Endothelial cell of umbilical vein (primary cell): ENCODE measurements at places on chromosomes 11 and 22. TPM values are rescaled to one million over a fixed set of nuclear protein-coding genes. Genes with fewer than 3 reads are reported as not detected.

DNA sequence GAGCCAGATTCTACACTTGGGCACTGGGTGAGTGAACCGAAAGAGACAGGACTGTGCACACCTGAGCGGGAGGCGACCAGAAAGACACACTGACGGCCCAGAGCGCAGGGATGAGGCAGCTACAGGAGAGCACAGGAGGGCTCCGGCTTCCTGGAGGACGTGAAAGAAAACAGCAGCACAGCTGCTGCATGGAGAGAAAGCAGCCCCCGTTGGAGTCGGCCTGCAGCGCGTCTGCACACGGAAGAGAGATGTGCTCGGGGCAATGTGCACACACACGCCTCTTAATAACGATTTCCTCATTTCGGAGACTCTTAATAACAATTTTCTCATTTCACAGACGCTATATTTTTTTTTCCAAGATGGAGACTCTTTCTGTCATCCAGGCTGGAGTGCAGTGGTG lies 160.4 kb downstream of the CTTN start:
- DNase-seq, result no peak

DNA sequence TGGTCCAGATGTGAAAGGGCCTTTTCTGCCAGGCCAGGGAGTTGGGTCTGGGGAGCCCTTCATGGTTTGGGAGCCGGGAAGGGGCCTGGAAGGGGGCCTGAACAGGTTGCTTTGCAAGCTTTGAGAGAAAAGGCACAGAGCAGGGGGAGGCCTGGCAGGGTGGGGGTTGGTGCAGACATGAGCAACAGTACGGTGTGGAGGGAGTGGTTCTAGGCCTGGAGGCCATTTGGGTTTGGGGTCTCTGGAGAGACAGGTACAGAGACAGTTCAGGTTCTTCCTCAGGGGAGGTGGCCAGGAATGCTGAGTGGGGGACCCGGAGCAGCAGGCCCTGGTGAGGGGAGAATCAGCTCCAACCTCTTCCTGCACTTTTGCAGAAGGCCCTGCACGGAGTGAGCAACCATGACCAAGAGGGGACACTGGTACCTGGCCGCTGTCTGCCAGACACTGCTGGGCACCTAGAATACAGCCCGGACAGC lies 1.4 kb downstream of the KDELR3 start:
- DNase-seq, result no peak

DNA sequence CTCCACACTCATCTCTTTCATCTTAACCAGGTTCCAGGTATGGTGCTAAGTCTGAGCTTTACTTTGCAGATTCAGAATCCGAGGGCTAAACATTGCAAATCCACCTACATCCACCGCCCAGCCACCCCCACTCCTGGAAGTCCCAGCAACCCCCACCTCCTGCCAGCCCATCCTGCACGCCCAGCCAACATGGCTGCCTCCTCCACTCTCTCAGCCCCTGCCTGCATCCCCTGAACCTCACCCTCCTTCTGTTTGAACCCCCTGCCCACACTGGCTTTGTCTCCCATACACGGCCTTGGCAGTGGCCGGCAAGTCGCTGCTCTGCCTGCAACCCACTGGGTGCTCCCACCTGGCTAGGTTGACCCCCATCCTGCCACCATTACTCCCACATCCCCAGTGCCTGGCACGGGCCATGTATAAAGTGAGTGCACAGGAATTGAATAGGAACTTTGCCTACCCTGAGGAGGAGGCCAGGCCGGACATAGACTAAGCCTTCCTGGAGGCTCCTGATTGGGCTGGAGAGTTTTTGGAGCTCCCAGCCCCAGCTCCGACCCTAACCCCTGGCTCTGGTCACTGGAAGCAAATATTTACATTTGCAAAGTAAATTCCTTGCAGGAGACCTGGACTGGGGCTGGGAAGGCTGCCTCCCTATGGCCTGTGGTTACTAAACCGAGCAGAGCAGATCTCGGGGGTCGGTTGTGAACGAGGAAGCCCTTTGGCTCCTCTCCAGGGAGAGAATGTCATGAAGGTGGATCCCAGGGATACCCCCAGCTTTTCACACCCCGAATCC lies 14.4 kb downstream of the EMID1 start:
- no peak for DNase-seq

The SDF2L1 gene
- total RNA-seq, result 66.7 and 75.1 TPM in 2 replicates

- no peak for DNase-seq
Measured at GRCh38 chr22:49569286-49570031, 258.2 kb downstream of the BRD1 start.

DNA sequence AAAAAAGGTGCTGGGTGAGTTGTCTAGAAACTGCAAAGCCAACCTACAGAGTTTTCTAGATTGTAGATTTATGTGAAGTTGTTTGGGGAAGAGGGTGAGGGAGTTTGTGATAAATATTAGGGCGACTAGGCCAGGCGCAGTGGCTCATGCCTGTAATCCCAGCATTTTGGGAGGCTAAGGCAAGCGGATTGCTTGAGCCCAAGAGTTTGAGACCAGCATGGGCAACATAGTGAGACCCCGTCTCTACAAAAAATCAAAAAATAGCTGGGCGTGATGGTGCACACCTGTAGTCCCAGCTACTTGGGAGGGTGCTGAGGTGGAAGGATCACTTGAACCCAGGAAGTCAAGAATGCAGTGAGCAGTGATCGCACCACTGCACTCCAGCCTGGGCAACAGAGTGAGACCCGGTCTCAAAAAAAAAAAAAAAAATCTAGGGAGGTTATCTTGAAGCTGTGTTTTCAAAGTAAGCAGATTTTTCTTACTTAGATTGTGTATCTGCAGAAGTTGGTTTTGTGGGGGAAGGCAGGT lies 844 bp downstream of the APOL6 start:
- DNase-seq, result no peak

GRCh38 chr11:102807921-102808320 lies 10.0 kb upstream of the MMP1 start:
- peak; percentile 28 for DNase-seq

- no peak for DNase-seq
Measured at GRCh38 chr22:30612789-30613188, 5.8 kb downstream of the TCN2 start.

The DMC1 gene
- 0.91 and 1.1 TPM in 2 replicates for total RNA-seq

The AMOTL1 gene
- 37.8 and 41.8 TPM in 2 replicates for total RNA-seq

DNA sequence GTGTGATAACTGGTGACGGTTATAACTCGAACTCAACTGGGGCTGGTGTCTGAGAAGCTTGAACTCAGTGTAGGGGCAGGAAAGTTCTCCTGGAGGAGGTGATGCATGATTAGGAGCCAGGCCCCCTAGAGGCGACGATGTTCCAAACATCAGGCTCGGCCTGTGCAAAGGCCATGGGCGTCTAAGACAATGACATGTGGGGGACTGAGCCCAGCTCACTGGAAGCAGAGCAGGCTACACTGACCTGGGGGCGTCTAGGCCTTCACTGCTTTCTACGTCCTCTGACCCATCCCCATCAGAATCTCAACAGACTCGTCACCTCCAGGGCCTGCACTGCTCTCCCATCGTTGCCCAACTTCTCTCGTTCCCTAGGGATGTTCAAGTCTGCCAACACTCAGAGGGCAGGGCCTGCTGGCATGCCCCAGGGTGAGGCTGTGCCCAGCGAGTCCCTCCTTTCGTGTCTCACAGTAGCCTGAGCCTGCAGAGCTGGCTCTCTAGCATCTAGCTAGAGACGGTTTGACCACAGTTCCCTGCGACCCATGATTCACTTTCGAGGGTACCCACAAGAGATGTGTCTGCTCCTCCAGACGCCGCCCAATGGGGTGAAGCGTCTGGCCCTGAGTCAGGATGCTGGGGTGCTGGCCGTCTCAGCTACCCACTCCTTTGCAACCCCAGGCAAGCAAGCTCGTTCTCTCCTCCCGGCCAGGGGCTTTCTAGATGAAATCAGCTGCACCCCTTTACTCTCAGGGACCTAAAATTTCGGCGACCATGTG lies 1.1 kb upstream of the ATG16L2 start:
- peak; percentile 70 for DNase-seq

- DNase-seq, result no peak
Measured at GRCh38 chr11:80944758-80945157, 1503.9 kb upstream of the TENM4 start.

The C22orf42 gene
- total RNA-seq, result not detected in 2 replicates

- DNase-seq, result no peak
Measured at GRCh38 chr11:95700471-95700817, 89.1 kb downstream of the FAM76B start.

DNA sequence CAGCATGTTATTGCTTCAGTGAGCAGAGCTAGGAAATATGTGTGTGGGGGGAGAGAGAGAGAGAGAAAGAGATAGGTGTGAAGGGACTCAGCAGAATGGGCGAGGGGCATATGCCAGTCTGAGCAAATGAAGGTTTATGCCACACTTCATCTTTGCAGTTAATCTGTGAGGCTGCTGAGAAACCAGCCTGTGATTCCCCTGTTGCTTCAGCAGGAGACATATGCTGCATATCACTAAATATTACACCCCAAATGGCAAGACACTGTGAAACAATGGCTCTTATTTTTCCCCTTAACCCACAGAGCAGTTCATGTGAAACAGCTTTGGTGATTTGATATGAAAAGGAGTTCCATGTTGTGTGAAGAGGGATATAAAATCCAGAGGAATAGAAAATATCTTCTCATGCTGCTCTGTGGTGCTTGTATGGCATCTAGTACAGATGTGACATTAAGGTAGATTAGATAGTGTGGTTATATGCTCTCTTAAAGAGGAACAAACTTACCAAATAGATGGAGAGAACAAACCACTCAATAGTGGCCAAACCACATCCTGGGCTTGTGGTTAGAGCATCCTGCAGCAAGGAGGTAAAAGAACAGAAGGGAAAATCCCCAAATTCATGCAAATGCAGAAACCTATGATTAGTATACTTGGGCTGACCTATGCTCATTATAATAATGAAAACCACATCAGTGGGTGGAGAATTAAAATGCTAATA lies 864.2 kb downstream of the FAM181B start:
- DNase-seq, result no peak

GRCh38 chr22:30830907-30831306 lies 136.2 kb downstream of the OSBP2 start:
- DNase-seq, result peak; percentile 92

The AGBL2 gene
- 0.86 TPM in 1 of 2 replicates, not detected in the other for total RNA-seq

The SLC22A8 gene
- not detected in 2 replicates for total RNA-seq

- peak; percentile 15 for DNase-seq
Measured at GRCh38 chr11:10324474-10324873, 19.6 kb downstream of the ADM start.

DNA sequence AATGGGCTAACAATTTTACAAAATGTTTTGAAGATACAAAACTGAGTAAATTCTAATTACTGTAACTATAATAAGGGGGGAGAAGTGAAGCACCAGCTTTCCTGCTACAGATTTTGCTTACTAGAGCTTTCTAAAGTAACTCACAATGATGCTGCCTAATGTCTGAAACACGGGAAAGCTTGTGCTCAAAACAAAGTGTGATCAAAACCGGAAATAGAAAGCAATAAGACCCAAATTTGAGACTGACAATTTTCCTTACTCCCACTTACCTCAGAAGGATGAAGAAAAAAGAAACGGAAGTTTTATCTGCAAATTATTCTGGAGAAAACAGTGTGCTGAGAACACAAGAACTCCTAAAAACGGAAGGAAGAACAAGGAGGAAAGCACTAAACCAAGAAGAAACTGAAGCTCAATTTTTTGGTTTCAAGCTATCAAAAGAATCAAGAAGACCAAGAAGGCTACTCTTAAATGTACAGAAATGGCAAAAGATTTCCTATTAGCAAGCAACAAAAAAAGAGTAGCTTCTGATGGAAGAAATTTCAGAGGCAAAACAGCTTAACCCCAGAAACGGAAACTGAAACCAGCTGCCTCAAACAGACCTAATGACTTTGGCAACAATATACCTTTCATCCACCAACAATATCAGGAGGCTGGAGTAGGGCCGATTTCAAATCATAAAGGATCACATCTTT lies 33.4 kb downstream of the AMBRA1 start:
- peak; percentile 65 for DNase-seq

GRCh38 chr11:57406337-57406904 lies 16.0 kb upstream of the PRG2 start:
- DNase-seq, result peak; percentile 90

GRCh38 chr11:47379317-47379716 lies 970 bp upstream of the SPI1 start:
- DNase-seq, result no peak

DNA sequence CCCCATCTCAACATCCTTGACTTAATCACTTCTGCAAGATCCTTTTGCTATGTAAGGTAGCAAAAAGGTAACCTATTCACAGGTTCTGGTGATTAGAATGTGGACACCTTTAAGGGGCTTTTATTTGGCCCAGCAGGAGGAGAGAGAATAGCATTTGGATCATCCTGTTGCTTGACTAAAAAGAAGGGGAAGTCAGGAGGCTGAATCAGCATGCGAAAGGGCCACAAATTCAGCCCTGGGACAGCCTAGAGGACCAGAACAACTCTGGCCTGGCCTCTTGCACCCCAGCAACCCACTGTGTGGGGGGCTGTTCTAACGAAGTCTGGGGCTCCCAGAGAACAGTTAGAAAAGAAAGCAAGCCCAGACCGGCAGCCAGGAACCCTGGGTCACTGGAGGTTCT lies 3.2 kb upstream of the HMOX1 start:
- no peak for DNase-seq

DNA sequence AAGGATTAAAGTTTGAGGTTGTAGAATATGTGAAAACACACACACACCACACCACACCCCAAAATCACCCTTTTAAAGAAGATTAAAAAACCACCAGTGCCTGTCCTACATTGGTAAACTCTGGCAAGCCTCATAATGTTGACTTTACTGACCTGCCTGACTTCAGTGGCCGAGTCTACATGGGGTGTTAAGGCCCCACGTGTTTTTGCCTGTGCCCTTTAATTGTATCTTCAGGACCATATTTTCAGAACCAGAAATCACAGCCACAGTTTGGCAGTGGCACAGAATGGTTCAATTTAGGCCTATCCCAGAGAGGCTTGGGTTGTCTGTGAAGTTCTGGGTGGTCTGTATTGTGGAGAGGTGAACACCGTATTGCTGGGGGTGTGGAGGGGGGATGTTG lies 33.4 kb downstream of the ZBTB16 start:
- no peak for DNase-seq

DNA sequence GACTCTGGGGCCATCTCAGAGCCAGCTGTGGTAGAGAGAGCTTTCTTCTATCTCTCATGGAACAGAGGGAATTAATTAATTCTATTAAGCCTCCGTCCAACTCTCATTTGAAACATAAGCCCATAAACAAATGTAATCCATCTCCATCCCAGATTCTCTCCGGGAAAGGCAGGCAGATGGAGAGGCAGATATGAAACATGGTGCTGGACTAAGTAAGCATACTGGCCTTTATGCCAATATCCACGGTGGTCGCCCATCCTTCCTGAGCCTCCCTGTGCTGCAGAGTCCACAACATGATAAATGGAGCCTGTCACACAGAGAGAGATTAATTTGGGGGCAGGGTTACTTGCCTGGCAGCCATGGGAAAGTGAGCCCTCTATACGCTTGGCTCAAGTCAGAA lies 44.8 kb downstream of the PRR5L start:
- DNase-seq, result no peak

DNA sequence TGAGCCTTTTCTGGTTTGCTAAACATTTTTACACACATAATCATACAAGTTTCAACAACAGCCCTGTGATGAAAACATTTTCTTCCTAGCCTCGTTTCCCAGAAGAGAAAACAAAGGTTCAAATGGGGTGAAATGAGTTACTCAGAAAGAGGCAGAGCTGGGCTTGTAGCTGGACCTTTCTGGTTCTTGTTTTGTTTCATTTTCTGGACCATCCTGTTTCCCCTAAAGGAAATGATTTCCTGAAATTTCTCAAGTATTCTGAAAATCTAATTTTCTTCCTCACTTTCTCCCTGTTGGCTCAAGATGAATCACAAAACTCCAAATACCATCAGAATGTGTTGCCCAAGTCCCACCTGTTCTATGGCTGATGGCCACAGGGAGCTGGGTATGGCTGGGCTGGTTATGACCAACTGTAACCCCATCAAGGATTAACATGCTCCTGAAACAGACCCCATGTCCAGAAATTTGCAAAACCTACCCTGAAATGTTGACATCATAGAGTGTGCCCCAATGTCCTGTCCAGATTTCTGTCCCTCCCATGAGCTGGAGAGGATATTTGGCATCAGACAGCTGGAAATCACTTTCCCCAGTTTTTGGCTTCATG lies 6.7 kb upstream of the APOL4 start:
- DNase-seq, result no peak
